RKO (cell line): ENCODE measurements at places on chromosomes 12 and 14.

DNA sequence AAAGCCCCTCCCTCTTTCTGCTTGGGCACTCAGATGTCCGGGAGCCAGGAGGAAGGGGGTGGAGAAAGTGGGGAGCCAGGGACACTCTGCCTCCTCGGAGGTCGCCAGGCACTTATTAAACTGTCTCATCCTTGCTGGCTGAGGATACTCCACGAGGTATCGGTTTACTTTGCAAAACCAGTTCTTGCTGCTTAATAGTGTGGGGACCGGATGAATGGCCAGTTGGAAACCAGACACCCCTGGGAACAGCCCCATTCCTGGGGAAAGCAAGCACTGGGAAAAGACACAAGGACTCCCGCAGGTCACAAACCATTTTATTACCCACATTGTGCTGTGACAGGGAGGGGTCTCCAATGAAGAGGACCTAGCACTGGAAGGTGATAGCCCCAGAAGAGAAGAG, 34.2 kb downstream of the CCDC88C start:
- DNase-seq: no peak

DNA sequence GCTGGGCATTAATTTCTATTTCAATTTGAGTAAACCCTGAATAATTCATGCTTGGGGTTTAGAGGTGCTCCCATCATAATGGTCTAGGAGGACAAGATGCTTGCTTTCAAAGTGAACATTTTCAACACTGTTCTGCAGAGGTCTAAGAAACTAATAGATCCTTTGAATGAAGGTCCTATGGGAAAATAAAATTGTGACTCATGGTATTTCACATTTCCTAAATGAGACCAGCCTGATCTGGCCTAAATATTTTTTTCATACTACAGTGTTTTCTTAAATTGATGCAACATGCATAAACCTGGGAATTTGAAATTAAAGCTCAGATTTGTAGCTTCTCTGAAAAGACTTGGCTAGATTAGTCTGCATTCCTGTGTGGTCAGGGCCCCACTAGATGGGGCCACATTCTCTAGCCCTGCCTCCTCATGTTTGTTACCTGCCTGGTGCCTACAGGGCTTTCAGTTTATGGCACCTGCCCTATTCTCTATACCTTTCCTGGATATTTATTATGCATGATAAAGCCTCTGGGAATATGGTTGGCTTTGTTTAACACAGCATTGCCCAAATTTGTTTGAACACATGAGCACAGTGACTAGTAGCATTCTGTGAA, 112.7 kb downstream of the METTL25 start:
- no peak for DNase-seq

- DNase-seq: no peak
These were observed 21.2 kb downstream of the PEX5 start for GRCh38 chr12:7210642-7211151.

DNA sequence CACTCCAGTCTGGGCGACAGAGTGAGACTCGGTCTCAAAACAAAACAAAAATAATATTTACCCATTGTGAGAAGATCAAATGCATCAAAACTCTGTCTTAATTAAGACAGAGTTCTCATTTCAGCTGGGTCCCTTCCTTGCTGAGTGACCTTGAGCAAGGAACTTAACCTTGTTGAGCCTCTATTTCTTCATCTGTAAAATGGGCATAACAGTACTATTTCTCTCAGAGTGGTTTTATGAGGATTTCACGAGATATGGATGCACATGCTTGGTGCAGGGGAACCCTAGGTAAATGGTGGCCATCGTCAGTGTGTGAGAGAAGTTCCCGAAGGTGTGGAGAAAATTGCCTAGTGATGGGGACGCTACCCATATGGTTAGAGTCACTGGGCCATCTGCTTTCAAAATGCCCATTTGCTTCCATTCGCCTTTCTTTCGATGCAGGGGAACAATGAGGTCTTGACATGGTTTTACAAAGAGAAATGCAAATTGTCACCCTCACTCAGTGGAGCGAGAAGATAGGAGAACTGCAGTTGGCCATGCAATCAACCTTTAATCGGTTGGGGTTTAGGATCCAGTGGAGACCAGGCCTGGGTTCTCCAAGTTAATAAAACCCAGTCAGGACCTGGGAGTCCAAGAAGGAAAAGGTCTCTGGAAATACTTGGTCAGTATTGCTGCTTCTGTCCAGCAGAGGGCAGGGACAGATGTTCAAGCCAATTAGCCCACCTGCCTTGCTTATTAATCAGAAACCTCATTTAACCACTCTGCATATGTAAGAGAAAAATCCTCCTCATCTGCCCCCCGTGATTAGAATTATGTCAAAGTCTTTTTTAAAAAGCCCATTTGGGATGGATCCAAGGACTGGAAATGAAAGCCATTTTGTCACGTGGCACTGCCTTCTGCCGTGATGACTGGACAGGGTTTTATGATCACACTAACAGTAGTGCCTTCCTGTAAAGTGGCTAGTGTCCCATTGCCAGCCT, 37.2 kb downstream of the CFAP251 start:
- DNase-seq: peak; percentile 48

DNA sequence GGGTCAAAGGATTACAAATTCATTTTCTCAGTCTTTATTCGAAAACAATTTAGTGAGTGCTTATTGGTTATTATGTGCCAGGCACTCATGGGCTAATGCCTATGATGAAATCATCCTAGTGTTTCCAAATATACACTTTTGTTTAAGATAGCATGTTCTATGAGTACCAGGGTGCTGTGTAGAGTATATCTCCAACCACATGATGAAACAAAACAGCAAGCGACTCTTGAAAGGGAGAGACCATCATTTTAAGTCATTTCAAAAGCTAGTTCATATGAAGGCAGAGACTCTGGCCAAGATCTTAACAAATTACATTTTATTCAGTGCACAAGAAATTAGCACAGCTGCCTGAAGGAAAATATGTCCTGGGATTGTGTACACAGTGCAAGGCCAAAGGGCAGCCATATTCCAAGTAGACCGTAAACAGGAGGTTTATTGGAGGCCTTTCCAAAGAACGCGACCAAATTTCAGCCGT, 204.2 kb downstream of the EFCAB11 start:
- DNase-seq: no peak

GRCh38 chr12:120204171-120204570, 3.3 kb upstream of the RPLP0 start:
- DNase-seq: no peak

DNA sequence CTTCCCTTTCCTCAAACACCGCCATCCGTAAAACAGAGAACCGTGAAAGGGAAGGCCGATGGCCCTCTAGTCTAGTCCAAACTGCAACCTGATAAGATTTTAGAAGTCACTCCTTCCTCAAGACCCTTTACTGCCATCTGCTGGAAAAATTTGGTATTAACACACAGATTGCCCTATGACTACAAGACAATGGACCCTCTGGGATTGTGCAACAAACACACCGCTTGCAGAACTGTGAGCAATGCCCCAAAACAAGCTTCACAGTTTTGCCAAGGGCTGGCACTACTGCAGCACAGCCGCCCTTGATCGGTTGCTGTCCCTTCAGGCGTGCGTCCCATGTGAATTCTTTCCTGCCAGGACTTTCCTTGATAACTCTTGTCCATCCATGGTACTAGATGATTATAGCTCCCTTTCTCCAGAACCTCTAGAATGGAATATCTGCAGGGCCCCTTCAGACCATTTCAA, 23.1 kb downstream of the LLPH start:
- peak; percentile 95 for DNase-seq

GRCh38 chr14:101469382-101470247, 91.7 kb upstream of the DIO3 start:
- no peak for DNase-seq

GRCh38 chr12:123037791-123038190, 57.3 kb downstream of the ARL6IP4 start:
- DNase-seq: no peak

- DNase-seq: no peak
These were observed 191.0 kb downstream of the FBXL14 start for GRCh38 chr12:1403417-1403816.

GRCh38 chr14:90510159-90510558, 113.3 kb downstream of the CALM1 start:
- DNase-seq: no peak

- no peak for DNase-seq
These were observed 30.0 kb downstream of the PELI2 start for GRCh38 chr14:56147986-56148901.

GRCh38 chr12:58750484-58750883, 169.8 kb downstream of the LRIG3 start:
- DNase-seq: no peak

DNA sequence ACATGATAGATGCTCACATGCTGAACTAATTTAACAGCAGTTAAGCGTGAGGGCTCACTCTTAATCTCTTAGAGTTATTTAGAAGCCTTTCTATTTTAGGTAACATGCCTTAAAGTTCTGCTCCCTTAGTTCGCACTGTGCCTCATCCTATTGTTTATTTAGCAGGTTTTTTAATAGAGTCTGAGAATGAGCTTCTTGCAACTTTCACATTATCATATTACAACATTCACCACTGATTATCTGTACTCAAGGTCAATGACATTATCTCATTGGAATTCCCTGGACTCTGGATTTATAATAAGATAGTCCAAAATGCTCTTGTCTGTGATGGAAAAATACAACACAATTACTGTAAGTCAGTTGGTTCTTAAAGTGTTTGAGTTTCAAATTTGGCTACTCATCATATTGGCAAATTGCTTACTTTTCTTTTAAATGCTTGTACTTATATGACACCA, 183.6 kb upstream of the SLC38A2 start:
- peak; percentile 91 for DNase-seq

DNA sequence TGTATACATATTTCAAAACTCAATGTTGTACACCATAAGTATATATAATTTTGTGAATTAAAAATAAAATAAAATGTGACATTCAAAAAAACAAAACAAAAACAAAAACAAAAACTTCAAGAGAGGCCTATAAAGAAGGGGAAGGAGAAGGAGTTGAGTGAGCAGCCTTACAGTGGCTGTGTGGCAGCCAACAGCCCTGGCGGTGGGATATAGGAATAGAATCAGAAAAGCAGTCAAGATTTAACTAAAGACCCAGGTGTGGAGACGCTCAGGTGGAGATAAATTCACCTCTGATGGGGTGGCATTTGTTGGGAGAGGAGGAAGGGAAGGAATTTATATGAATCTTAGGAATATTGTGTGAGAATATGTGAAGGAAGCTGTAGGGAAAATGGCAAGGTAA, 41.8 kb upstream of the E2F7 start:
- DNase-seq: no peak

- DNase-seq: peak; percentile 38
These were observed 13.1 kb downstream of the RERG start for GRCh38 chr12:15208140-15208539.

DNA sequence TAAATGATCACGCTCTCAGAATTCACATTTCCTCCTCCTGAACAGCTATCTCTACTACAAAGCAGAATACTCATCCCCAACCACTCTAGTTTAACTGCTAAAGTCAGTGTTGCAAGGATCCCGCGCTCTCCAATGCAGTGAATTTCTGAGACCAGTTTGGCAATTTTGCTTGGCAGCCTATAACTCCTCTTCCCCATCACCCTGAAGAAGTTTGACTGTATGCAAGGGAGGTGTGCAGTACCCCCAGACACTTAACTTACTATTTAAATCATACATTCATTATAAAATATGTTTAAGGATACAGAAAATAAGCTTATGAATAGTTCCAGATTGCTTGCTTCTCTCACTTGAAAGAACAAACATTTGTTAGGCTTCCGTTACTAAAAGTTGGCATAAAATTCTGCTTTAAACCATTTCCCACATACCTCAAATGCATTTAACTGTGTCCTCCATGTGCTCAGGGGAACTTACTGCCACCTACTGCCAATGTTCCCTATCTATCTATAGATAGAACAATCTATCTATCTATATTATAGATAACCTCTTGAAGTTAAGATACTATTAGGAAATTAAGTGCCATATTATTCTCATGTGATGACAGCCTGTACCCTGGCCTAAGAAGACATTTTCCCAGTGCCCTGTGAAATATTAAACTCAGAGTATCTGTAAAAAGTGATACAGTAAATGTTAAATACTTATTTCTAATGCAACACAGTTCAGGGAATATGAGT, 2.4 kb downstream of the LGR5 start:
- DNase-seq: no peak
